Ovary (tissue), 10 donors: ENCODE measurements at places on chromosomes 6 and 20. TPM values are rescaled to one million over a fixed set of nuclear protein-coding genes. Genes with fewer than 3 reads are reported as not detected.

DNA sequence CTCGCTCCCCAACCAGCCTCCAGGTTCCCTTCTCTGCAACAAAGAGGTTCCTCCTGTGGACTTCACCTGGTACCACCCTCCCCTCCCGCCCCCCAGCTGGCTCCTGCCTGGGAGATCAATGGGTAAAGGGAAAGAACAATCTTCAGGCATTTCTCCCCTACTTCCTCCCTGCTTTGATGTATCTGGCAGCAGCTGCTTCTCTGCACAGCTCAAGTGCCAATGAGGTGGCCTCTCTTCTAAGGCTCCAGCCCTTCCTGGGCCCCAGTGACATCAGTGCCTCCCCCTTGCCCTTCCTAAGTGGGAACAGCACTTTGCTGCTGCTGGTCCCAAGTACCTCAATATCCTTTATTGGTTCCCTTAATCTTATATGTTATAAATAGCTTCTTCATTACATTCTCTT, 23.5 kb downstream of the MOCS1 start:
- DNase-seq: no peak
- no peaks in the 10 kb centered on the region for H3K4me1 ChIP-seq
- H3K27me3 ChIP-seq: no peaks in the 10 kb centered on the region
- no peak overlapping the region for H3K27ac ChIP-seq

GRCh38 chr6:69261010-69261409, 535.8 kb downstream of the LMBRD1 start:
- DNase-seq: no peak
- no peaks in the 10 kb centered on the region for H3K36me3 ChIP-seq
- H3K27ac ChIP-seq: no peak overlapping the region
- H3K27me3 ChIP-seq: no peaks in the 10 kb centered on the region
- no peaks in the 10 kb centered on the region for H3K4me1 ChIP-seq

DNA sequence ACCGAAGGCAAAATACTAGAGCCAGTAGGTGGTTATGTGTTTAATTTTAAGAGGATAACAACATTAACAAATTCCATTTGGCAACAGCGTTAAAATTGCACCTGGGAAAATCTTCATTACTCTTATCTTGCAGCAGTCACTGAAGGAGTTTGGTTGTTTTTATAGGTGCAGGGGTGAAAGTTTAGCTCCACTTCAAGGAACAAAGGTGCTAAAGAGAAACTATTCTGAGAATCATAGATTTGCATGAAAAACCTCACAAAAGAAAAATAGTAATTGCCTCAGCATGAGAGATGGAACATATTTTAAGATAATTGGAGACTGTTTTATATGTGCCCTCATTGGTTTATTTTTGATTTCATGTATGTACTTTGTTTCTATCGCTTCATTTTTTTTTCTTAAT, 444.4 kb downstream of the UTRN start:
- H3K27ac ChIP-seq: no peak overlapping the region
- H3K27me3 ChIP-seq: no peaks in the 10 kb centered on the region
- no peaks in the 10 kb centered on the region for H3K4me1 ChIP-seq
- no peak for DNase-seq
- H3K36me3 ChIP-seq: no peaks in the 10 kb centered on the region

DNA sequence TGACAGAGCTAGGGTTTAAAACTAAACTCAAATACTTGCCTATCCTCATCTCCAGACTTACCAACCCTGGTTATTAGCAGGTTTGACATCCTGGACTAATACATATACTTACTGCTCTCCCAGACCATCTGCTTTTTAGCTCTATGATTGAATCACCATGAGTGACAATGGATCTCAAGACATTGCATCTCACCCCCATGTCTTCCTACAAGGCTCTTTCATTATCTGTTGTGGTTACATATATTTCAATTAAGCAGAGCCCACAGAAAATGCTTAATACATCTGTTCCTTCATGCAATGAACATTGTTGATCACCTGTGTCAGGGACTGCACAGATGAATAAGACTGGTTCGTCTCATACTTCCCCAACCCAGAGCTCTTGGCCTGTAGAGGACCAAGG, 19.4 kb downstream of the SAMD3 start:
- no peaks in the 10 kb centered on the region for H3K4me1 ChIP-seq
- DNase-seq: no peak
- no peak overlapping the region for H3K4me3 ChIP-seq
- H3K36me3 ChIP-seq: no peaks in the 10 kb centered on the region
- no peak overlapping the region for H3K27ac ChIP-seq
- H3K27me3 ChIP-seq: no peaks in the 10 kb centered on the region

DNA sequence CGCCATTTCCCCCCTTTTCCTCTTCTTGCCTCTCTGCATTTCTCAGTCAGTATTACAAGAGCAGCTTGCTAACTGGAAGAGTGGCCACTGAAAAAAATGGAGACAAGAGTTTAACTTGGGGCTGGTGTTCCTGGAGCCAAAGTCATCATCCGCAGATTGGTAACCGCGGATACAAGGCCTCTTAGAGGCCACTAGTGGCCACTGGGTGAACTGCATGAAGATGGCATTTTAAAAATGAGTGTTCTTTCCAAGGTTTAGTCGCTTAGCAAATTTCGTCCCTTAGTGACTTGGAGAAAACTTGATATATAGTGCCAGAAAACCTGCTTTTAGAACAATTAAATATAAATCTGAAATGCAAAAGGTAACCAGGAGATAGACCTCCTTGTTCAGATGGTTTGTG, 4.8 kb downstream of the F13A1 start:
- H3K36me3 ChIP-seq: no peaks in the 10 kb centered on the region
- DNase-seq: no peak
- no peaks in the 10 kb centered on the region for H3K4me1 ChIP-seq
- H3K27ac ChIP-seq: no peak overlapping the region
- no peaks in the 10 kb centered on the region for H3K27me3 ChIP-seq
- no peak overlapping the region for H3K4me3 ChIP-seq

Gene SEMG1
- not detected for polyA plus RNA-seq

Gene DCDC2
- 0.37 TPM for polyA plus RNA-seq

Gene C6orf163
- polyA plus RNA-seq: 1.6 TPM
